ENCODE measurements at places on chromosomes 1 and 21. TPM values are rescaled to one million over a fixed set of nuclear protein-coding genes. Genes with fewer than 3 reads are reported as not detected.
A peak's percentile ranks its signal among the peaks of the same experiment; 100 is the strongest.

DNA sequence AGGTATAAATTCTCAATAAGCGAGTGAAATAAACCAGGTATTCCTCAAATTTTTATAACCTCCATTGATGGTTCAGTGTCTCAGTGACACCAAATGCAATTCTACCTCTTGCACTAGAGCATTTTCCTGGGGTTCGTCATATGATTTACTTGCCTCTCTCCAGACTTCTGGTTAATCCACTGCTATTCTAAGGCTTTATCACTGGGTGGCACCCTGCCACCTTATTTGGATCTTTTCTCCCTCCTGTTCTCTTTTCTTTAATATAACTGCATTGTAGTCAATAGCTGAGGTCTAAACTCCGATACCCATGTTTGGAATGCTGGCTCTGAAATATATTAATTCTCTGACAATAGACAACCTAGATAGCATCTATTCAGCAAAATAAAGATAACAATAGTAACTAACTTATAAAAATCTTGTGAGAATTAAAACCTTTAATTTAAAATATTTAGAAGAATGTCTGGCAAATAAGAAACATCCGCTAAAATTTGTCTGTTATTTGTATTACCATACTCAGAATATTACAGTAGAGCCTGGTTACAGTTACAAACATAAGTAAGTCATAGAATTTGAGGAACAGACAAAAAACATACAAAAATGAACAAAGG, 436.4 kb downstream of the PLA2G4A start:
- no peak for ATAC-seq
- no peak overlapping the region for H3K4me3 ChIP-seq
- no peak overlapping the region for H3K27ac ChIP-seq
- H3K36me3 ChIP-seq: no peaks in the 10 kb centered on the region
- H3K4me1 ChIP-seq: no peaks in the 10 kb centered on the region

GRCh38 chr1:95742591-95743089, 508.6 kb downstream of the RWDD3 start:
- H3K4me1 ChIP-seq: no peaks in the 10 kb centered on the region
- H3K4me3 ChIP-seq: no peak overlapping the region

GRCh38 chr1:15952317-15953258, 23.3 kb downstream of the ZBTB17 start:
- H3K27me3 ChIP-seq: no peaks in the 10 kb centered on the region
- H3K4me1 ChIP-seq: peaks cover 96% of the 10 kb centered on the region
- no peak overlapping the region for H3K4me3 ChIP-seq
- H3K36me3 ChIP-seq: no peaks in the 10 kb centered on the region

- H3K4me1 ChIP-seq: no peaks in the 10 kb centered on the region
- H3K27me3 ChIP-seq: no peaks in the 10 kb centered on the region
- no peaks in the 10 kb centered on the region for H3K36me3 ChIP-seq
- peak overlapping the region; percentile 21 for H3K27ac ChIP-seq
These were observed 498.7 kb downstream of the SMYD3 start for GRCh38 chr1:246008363-246008831.

GRCh38 chr1:236759252-236759859, 35.7 kb upstream of the MTR start:
- H3K36me3 ChIP-seq: no peaks in the 10 kb centered on the region
- H3K27ac ChIP-seq: no peak overlapping the region
- ATAC-seq: no peak
- H3K27me3 ChIP-seq: no peaks in the 10 kb centered on the region
- no peaks in the 10 kb centered on the region for H3K4me1 ChIP-seq
- no peak overlapping the region for H3K4me3 ChIP-seq

DNA sequence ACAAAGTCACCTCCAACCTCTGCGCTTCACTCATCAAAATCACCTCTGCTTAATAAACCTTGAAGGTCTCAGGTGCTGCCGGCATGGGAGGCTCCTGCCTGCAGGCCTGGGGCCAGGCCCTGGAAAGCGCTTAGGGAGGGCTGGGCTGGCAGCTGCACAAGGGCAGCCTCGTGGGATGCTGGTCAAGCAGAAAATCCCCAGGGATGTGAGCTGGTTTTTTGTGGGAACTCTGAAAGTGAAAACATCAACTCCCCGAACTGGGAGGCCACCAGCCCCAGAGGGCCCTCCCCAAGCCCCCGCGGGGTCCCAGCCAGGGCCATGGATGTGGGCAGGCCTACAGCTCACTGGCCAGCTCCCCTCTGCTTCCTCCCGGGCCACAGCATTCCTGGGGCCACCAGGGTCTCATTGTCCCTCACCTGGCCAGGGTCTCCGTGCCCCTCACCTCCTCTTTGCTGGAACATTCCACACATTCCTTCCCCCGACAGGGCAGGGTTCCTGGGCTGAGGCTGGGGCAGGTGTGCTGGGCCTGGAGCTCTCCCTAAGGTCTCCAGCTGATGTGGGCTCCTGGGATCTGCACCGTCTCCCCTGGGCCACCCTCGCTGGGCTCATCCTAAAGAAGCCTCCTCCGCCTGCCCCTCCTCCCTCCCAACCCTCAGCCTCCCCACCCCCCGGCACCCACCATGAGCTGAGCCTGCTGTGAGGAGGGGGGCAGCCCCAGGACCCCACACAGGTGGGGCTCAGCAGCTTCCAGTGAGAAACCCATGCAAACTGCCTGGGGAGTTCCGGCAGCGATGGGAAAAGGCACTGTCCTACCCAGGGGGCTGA, 36.0 kb upstream of the POFUT2 start:
- ATAC-seq: no peak
- no peak overlapping the region for H3K27ac ChIP-seq
- H3K36me3 ChIP-seq: no peaks in the 10 kb centered on the region
- H3K4me3 ChIP-seq: no peak overlapping the region

DNA sequence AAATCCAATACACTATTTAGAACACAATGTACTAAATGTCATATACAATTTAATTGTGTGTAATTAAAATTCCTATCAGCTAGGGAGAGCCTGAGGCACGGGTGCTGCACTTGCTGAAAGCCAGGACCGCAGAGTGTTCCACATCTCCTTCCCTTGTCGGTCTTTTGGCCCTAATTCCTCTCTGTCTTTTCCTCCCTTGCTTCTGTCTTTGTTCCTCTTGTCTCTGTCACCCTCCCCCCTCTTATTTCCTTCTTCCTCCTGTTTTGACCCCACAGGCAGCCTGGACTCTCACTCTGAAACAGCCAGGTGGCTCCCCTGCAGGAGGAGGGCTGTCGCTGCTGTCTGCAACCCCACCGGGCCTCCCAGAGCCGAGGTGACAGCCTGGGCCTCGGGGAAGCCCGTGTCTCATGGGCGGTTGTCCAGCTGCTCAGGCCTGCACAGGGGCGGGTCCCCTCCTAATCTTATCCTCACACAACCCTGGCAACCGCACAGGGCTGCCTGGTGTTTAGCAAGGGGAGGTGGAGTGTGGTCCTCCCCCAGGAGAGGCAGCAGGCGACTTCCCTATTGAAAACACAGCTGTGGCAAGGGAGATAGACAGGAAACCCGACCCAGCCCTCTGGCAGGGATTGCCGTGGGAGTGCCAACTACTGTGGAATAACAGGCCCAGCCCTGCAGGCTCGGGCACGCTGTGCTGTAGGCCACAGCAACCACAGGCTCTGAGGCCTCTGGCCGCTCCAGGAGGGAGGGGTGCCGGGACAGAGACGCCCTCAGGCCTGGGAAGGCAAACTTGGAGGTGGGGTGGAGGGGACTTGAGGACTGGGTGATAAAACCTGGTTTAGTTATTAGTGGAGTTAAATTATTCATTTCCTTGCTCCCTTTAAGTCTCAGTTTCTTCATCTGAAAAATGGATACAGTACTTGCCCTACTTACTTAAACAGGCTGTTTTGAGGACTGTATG, 68.8 kb upstream of the WDR26 start:
- no peaks in the 10 kb centered on the region for H3K27me3 ChIP-seq
- H3K36me3 ChIP-seq: no peaks in the 10 kb centered on the region
- H3K27ac ChIP-seq: peak overlapping the region; percentile 83

GRCh38 chr1:102047724-102048123, 51.0 kb upstream of the OLFM3 start:
- no peaks in the 10 kb centered on the region for H3K27me3 ChIP-seq
- H3K36me3 ChIP-seq: no peaks in the 10 kb centered on the region
- no peak overlapping the region for H3K27ac ChIP-seq

GRCh38 chr1:185775501-185775900, 41.3 kb downstream of the HMCN1 start:
- ATAC-seq: no peak
- H3K27ac ChIP-seq: no peak overlapping the region
- H3K4me1 ChIP-seq: peaks cover 11% of the 10 kb centered on the region

GRCh38 chr1:202264300-202264699, 70.7 kb downstream of the LGR6 start:
- ATAC-seq: no peak
- no peaks in the 10 kb centered on the region for H3K36me3 ChIP-seq
- H3K4me1 ChIP-seq: no peaks in the 10 kb centered on the region

- H3K4me3 ChIP-seq: no peak overlapping the region
- peaks cover 12% of the 10 kb centered on the region for H3K27me3 ChIP-seq
- no peak for ATAC-seq
- H3K27ac ChIP-seq: no peak overlapping the region
These were observed 37.9 kb upstream of the EEIG2 start for GRCh38 chr1:108521990-108522393.

GRCh38 chr21:30831194-30831765, 1.7 kb upstream of the KRTAP7-1 start:
- no peaks in the 10 kb centered on the region for H3K36me3 ChIP-seq
- no peaks in the 10 kb centered on the region for H3K27me3 ChIP-seq
- no peak overlapping the region for H3K27ac ChIP-seq
- no peaks in the 10 kb centered on the region for H3K4me1 ChIP-seq
- H3K4me3 ChIP-seq: no peak overlapping the region

GRCh38 chr1:35030756-35031446, 844 bp downstream of the ZMYM6 start:
- H3K4me3 ChIP-seq: peak overlapping the region; percentile 79
- no peaks in the 10 kb centered on the region for H3K27me3 ChIP-seq
- ATAC-seq: peak; percentile 7
- peaks cover 12% of the 10 kb centered on the region for H3K4me1 ChIP-seq
- H3K27ac ChIP-seq: peak overlapping the region; percentile 84
- no peaks in the 10 kb centered on the region for H3K36me3 ChIP-seq

DNA sequence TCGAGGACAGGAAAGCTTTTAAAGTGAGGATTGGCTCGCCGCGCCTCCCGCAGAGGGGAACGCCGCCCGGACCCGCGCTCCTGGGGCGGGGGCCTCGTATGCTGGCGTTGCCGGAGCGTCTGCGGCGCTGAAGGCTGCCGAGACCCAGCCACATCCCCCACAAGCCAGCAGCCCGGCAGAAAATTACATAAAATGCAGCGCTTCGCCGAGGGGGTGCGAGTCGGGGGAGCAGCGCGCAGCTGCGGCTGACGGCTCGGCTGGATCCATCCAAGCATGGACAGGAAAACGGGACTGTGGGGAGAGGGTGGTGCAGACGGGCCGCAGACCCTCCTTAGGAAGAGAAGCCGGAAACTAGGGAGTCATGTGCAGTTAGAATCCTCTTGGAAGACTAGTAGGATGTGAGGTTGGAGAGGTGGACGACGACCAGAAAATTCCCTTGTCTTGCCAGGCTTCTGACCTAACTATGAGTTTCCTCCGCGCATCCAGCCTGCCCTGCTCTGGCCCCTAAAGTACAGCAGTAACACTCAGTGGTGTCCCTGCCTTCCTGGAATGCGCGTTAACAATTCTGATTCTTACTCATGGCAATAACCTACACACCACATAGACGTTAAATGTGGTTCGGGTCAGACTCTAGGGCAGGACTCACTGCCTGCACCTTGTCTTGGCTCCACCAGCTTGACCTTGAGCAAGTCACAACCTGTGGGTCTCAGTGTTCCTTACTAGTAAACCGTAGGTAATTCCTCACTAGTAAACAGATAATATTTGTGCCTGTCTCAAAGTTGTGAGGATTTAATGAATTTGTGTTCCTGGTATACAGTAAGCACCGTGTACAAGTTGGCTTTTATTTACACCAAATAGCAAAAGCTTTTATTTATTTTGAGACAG, 953 bp upstream of the BRWD1 start:
- no peaks in the 10 kb centered on the region for H3K27me3 ChIP-seq
- H3K36me3 ChIP-seq: peaks cover 7% of the 10 kb centered on the region
- peaks cover 17% of the 10 kb centered on the region for H3K4me1 ChIP-seq
- ATAC-seq: peak; percentile 12

- ATAC-seq: peak; percentile 90
- peak overlapping the region; percentile 76 for H3K27ac ChIP-seq
- no peaks in the 10 kb centered on the region for H3K27me3 ChIP-seq
- peaks cover 14% of the 10 kb centered on the region for H3K4me1 ChIP-seq
- H3K36me3 ChIP-seq: no peaks in the 10 kb centered on the region
These were observed 317.2 kb downstream of the LTN1 start for GRCh38 chr21:28675331-28676041.

DNA sequence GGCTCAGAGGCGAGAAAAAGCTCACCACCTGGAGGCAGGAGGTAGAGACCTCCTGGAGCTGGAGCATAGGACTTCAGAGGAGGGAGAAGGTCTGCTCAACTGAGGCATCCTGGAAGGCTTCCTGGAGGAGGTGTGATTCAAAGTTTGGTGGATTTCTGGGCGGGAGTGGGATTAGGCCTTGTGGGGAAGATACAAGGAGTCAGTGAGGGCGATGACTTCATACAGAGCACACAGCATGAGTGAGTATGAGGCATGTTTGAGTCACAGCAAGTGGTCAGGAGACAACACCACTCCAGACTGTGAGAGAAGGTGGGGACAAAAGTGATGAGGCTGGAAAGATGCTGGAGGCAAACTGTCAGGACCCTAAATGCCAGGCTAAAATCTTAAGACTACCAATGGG, 77.6 kb downstream of the MATN1 start:
- H3K4me3 ChIP-seq: no peak overlapping the region
- H3K27ac ChIP-seq: no peak overlapping the region
- H3K27me3 ChIP-seq: peaks cover 60% of the 10 kb centered on the region
- no peak for ATAC-seq
- H3K4me1 ChIP-seq: no peaks in the 10 kb centered on the region

- peaks cover 10% of the 10 kb centered on the region for H3K4me1 ChIP-seq
- ATAC-seq: no peak
- H3K27me3 ChIP-seq: peaks cover 88% of the 10 kb centered on the region
- no peak overlapping the region for H3K27ac ChIP-seq
These were observed 14.2 kb downstream of the TTC34 start for GRCh38 chr1:2787163-2787911.

- no peaks in the 10 kb centered on the region for H3K4me1 ChIP-seq
- H3K4me3 ChIP-seq: no peak overlapping the region
- ATAC-seq: no peak
- H3K27me3 ChIP-seq: peaks cover 18% of the 10 kb centered on the region
- H3K36me3 ChIP-seq: no peaks in the 10 kb centered on the region
These were observed 2.6 kb upstream of the FCRL6 start for GRCh38 chr1:159799446-159799985.

DNA sequence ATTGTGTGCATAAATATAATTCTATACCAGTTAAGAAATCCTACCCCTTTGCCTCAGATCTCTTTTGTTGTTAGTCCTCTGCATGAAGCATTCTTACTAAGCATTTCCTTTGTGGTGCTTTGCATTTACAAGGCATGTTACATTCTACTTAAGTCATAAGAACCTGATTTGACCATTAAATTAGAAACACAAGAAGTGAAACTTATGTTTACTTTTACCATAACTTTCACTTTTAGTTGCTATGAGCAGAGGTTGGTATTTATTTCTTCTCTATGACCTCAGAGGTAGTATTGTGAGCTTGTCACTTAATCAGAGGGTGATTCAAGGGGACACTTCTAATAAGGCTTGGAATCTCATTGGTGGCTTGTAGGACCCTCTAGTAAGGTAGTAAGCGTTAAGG, 9.0 kb downstream of the FAM20B start:
- peaks cover 17% of the 10 kb centered on the region for H3K4me1 ChIP-seq
- peak overlapping the region; percentile 65 for H3K27ac ChIP-seq
- no peak overlapping the region for H3K4me3 ChIP-seq
- H3K36me3 ChIP-seq: no peaks in the 10 kb centered on the region
- H3K27me3 ChIP-seq: no peaks in the 10 kb centered on the region

GJB5 gene
- total RNA-seq: 1.9 TPM

GPR3 gene
- not detected for total RNA-seq

GREM2 gene
- 8.9 TPM for total RNA-seq

TMCC2 gene
- 7.0 TPM for total RNA-seq

S100B gene
- 27.7 TPM for total RNA-seq

FYB2 gene
- total RNA-seq: not detected

RCOR3 gene
- total RNA-seq: 37.7 TPM
